NCI-H2107 (cell line): ENCODE measurements at places on chromosomes 11 and 22.

DNA sequence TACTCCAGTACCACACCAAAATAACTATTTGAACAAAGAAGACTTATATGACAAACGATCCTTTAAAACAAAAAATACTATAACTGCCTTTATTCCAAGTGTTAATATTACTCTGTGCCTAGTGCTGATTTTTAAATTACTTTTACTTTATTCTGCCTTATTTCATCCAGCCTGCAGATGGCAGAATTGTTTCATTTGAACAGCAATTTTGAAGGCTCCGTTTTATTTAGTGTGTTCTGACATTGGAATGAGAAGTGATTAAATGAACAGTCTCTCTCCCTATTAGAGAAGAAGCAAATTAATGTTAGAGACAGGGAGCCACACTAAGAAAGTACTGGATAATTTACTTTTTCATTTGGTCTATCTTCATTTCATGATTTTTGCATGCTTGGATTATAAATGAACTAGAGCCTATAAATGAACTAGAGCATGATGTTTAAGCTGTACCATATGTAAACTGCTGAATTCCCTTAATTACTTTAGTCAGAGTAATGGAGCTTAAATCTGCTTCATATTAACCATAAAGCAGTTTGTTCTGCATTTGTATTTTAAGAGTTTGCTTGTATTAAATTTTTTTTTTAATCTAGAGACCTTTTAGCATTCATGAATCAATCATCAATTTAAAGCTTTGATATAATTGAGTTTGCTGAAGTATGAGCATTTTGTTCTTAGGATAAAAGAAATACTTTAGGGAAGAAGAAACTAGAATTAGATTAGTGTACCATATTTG is 9.8 kb downstream of the PDHX start:
- no peak for DNase-seq

DNA sequence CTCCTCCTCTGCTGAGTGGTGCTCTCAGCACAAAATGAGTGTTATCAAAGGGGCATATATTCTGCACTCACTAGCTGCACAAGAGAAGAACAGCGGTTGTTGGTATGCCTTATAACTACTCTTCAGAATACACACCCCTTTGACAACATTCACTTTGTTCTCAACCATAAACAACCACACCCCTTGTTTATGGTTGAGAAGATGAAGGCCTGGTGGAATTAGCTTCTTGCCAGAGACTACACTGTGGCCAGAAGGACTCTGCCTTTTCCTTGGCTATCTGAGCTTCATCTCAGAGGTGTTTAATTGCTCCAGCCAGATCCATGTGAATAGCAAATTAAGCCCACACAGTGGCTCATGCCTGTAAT is 45.0 kb upstream of the CLDN5 start:
- DNase-seq = no peak

DNA sequence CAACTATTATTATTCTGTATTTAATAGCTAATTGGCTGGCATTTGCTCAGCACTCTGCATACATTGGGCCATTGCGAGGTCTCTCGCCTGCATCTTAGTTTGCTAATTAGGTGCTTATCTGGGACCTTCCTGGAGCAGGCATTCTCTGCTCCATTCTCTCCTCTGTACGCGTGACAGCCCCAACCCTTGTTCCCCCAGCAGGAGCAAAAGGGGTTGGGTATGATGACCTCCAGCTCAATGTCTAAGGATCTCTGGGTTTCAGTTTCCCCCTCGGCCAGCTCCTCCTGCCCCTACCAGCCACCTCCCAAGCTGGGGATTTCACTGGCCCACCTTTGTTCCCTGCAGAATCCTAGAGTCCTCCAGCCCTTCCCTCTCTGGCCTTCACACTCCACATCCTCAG is 9.7 kb upstream of the LGALS2 start:
- DNase-seq = no peak

GRCh38 chr11:3671334-3672254 is at the start of gene CHRNA10:
Gene CHRNA10, minus strand, starts transcription at chr11:3671384. Its CDS starts 72 bp downstream, at chr11:3671312.
- DNase-seq = no peak

DNA sequence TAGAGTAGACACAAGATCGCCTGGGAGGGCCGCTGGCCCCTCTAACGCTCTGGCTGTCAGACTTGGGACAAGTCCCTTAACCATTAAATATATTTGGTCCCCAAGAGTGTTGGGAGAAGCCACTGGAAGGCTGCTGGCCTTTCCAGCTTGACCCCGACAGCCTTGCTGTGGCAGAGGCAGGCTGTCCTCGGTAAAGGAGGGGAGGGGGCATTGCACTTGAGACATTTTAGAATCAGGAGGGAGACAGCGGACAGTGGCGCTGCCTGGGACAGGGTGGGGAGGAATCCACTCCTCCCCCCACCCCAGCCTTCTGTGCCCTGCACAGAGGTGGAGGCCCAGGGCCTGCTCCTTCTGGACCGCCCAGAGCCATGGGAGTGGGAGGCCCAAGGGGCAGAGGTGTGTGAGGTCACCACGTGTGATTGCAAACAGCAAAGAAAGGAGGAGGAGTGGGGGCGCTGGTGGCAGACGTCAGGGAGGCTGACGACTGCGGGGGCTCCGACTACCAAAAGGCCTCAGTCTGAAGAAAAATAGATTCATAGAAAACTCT is 28.9 kb downstream of the APOL1 start:
- DNase-seq = no peak

DNA sequence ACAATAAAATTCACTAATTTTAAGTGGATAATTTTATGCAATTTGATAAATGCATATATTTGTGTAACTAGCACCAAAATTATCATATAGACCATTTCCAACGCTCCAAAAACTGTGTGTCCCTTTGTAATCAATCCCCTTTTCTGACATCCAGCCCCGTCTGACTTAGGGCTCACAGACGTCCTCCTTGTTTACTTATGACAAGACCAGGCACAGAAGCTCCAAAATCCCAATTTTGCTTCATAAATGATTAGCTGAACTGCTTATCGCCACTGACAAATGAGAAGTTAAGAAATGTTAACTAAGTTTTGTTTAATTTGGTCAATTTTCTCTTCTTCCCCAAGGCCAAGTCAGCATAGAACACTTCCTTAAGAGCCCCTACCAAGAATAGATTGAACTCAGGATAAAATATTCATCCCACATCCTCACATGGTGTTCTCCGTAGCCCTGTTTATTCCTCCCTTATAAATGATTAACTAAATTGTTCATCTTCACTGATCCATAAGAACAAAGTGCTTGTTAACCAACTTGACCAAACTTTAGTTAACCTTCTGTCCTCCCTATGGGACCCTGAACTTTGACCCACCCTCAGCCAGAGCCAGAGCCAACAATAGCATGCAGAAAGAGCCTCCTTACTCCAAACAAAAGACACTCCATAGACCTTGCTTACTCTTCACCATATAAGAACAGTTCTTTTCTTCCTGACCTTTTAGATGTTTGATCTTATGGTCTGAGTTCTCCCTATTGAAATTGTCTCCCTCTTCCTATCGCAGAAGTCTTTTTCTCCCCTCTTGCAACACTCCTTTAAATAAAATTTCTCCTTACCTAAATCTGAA is 30.8 kb upstream of the GLYAT start:
- no peak for DNase-seq

DNA sequence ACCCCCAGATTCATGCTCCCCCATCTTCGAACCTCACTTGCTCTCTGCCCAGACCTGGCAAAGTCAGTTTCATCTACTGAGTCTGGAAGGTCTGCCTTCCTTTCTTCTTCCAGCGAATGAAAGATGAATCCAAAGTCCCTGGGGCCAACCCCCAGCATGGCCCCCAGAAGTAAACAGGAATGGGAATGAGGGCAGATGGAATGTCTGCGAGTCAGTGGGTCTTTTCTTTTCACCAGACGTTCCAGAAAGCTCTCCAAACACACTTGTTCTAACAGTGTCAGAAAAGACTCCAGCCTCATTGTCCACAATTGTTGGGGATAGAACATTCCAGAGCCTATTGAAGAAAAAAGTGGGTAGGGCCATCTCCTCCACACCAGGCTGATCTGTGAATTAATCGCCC is 28.6 kb downstream of the RIBC2 start:
- no peak for DNase-seq

- no peak for DNase-seq
These were observed 158.1 kb downstream of the FBXO7 start for GRCh38 chr22:32632512-32633315.

GRCh38 chr22:30178181-30179126 is 68.1 kb downstream of the LIF start:
- no peak for DNase-seq

DNA sequence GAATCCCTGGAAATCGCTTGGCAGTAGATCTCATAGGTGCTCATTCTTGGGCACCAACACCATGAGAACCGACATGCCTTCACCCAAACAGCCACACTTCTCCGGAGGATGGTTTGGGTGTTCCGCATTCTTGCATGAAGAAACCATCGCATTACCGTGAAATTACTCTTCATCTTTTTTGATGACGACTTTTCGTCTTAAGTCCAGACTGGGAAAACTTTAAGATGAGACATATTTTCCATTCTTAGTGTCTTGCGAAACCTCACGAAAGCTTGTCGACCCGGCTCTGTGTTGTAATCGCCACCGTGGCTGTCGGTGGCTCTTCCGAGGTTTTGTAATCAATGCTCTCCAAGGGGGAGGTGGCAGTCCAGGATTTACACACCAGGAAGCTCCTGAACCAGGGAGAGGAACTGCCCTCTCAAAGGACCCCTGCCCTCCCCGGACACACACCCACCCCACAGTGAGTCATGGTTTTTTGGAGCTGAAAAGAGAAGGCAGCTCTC is 1.7 kb downstream of the TOM1 start:
- DNase-seq = no peak

GRCh38 chr11:97548280-97548679 is 1158.5 kb downstream of the JRKL start:
- no peak for DNase-seq

DNA sequence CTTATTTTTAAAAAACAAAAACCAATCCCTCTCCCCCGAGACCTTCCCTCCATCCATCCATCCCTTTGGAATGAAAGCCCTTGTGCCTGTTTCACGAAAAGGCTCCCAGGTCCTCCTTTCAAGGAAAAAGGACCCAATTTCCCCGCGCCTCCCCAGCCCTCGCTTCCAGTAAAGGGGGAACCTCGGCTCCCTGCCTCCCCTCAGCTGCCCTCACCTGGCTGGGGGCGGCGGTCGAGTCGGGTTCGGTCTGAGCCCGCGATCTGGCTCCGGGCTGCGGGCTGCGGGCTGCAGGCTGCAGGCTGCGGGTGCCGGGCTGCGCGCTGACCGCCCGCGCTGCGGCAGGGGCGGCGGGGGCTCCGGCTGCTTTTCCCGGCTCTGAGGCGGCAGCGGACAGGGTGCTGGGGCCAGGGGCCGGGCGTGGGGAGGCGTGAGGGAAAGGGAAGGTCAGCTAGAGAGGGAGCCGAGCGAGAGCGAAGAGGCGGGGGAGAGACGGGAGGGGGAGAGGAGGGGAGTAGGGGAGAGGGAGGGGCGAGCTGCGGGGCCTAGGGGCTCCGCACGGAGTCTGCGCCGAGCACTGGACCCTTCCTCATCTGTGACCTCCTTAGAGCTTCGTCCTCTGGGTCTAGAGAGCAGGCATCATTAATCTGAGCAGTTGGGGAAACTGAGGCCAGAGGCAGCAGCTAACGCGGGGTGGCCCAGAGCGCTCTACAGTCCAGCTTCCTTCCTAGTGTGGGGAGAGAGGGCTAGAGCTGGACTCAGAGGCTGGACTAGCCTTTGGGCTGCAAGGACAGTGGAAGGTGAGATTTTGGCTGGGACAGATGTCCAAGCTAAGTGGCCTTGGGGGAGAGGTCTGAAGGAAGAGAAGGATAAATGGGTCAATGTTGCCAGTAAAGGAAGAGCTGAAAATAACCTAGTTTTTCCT is at the start of gene C1QTNF4:
Gene C1QTNF4 (minus strand): TSS at position 478 of the 922 bp plus-strand sequence. CDS start 3,601 bp downstream, outside the sequence.
- DNase-seq = no peak

- DNase-seq = no peak
These were observed 76.4 kb downstream of the YAP1 start for GRCh38 chr11:102186551-102187191.

GRCh38 chr11:2561696-2562581 is 117.1 kb downstream of the KCNQ1 start:
- no peak for DNase-seq

- DNase-seq = no peak
These were observed 1.1 kb downstream of the SPINDOC start for GRCh38 chr11:63814383-63814736.

DNA sequence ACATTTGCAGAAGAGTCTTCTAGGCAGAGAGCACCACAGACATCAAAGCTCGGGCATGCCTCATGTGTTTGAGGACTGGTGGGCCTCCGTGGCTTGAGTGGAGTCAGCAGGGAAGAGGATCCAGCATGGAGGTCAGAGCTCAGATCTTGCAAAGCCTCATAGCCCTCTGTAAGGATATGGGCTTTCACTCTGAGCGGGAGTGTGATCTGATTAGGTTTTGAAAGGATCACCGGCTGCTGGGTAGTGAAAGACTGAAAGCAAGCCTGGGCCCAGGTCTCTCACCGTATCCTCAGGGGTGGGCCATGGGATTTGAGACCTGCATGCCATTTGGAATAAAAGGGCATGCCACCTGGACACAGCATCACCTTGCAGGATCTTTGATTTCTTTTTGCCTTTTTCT is 112.7 kb downstream of the TEAD1 start:
- no peak for DNase-seq

- no peak for DNase-seq
These were observed 62.5 kb downstream of the FAM76B start for GRCh38 chr11:95727111-95727510.

GRCh38 chr11:87422566-87422965 is 384.8 kb downstream of the TMEM135 start:
- DNase-seq = no peak

DNA sequence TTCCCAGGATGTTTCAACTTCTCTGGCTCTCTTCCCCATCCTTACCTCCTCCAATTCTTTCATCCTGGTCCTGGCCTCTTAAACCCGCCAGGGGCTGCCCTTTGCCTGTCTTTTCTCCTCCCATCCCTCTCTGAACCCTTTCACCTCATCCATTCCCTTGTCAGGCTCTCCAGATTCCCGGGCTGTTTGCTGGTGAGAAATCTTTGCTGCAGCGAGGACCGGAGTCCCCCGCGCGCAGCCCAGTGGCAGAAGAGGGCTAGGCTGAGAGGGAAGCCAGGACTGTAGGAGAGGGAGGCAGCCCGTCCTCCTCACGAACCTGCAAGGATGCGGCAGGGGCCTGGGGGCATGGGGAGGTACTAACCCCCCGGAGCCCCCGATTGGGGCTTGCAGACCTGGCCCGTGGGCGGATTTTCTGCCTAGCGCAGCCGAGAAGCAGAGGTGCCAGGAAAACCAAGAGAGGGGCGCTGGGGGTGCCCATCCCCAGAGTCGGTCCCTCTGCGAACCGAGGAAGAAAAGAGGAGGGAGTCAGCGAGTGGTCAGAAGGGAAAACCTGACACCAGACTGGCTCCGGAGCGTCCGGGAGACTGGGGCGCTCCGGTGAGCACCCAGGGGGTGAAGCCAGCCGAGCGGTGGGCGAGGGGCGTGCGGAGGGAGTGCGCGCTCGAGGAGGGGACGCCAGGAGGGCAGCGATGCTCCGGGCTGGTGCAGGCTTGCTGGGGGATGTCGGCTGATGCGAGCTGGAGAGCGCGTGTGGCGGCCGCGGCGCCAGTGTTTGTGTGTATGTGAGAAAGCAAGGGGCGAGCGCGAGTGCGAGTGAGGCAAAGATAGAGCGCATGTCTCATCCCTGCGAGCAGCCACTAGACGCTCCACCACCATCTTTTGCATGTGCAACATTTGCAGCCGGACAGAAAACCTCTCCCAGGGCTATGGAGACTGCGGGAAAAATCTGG is at the start of gene GRIA4:
Gene GRIA4 (plus strand): TSS at position 242 of the 950 bp plus-strand sequence. CDS start 925 bp downstream, outside the sequence.
- no peak for DNase-seq

GRCh38 chr11:61602775-61603569 is 22.1 kb upstream of the SYT7 start:
- no peak for DNase-seq
